ENCODE measurements at places on chromosomes 16 and 17. TPM values are rescaled to one million over a fixed set of nuclear protein-coding genes. Genes with fewer than 3 reads are reported as not detected.

The SP6 gene
- 0.08 TPM for total RNA-seq

The TBX21 gene
- 0.30 TPM for total RNA-seq

The SDR42E2 gene
- not detected for total RNA-seq

The PYDC1 gene
- total RNA-seq: not detected

The EXOC7 gene
- 86.9 TPM for total RNA-seq

The TBC1D3K gene
- not detected for total RNA-seq

The CDRT15 gene
- not detected for total RNA-seq

The C1QTNF8 gene
- total RNA-seq: not detected

The PRSS8 gene
- not detected for total RNA-seq

The AGRP gene
- total RNA-seq: not detected

The PRR35 gene
- total RNA-seq: not detected

The KCNH6 gene
- not detected for total RNA-seq

The KRT28 gene
- total RNA-seq: not detected

The TOX3 gene
- not detected for total RNA-seq

The NOXO1 gene
- total RNA-seq: not detected

The ZNF688 gene
- 12.1 TPM for total RNA-seq

The KRT31 gene
- not detected for total RNA-seq

The PLEKHH3 gene
- 20.2 TPM for total RNA-seq

The NAGS gene
- 0.51 TPM for total RNA-seq

The TP53 gene
- total RNA-seq: 17.5 TPM

The NEUROD2 gene
- total RNA-seq: 0.08 TPM

The IGSF6 gene
- total RNA-seq: 2.3 TPM

The FOXL1 gene
- total RNA-seq: 1.2 TPM

The FOXF1 gene
- 0.16 TPM for total RNA-seq

The PRKCB gene
- total RNA-seq: 2.3 TPM
